Dorsolateral prefrontal cortex (tissue), 122 donors: ENCODE measurements at places on chromosomes 5 and 9. TPM values are rescaled to one million over a fixed set of nuclear protein-coding genes. Genes with fewer than 3 reads are reported as not detected.

ZNF367 gene
- total RNA-seq: 1.5 TPM

CKMT2 gene
- 12.4 TPM for total RNA-seq

IFNA13 gene
- total RNA-seq: not detected

CER1 gene
- total RNA-seq: not detected

MUSK gene
- not detected for total RNA-seq

NUTM2G gene
- total RNA-seq: not detected

GRCh38 chr9:128632066-128632465 lies 24.6 kb downstream of the DYNC2I2 start:
- no peak for DNase-seq

DNA sequence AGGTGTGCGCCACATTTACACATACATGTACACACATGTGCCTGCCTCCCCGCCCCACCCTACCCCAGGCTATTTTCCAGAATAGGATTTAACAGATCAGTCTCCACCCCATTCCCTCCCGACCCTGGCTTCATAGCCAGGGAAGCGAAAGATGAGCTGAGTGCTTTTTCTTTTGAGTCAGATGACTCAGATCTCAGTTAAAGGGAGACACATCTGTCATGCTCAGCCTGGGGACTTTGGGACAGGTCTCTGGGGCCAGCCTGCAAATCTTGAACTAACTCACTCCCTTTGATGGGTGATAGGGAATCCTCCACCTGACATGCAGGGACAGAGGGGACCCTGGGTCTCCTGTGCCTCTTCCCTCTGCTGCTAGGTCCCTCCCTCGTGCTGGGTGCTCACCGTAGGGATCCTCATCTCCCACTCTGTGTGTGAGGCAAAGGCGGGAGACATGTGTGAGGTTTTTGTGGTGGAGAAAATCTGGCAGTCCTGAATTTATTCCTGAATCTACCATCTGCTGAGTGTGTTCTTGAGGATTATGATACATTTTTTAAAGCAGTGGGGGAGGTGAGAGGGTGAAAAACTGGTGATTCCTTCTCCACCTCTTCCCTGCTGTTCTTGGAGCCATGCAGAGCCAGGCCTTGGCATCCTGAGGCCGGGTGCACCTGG lies 37.7 kb downstream of the NEUROG1 start:
- no peak for DNase-seq

GRCh38 chr9:133359399-133360175 lies 3.2 kb downstream of the SURF2 start:
- no peak for DNase-seq

GRCh38 chr5:77015938-77016569 lies 14.2 kb upstream of the AGGF1 start:
- no peak for DNase-seq

- DNase-seq: no peak
These were observed 896 bp downstream of the RIGI start for GRCh38 chr9:32524892-32525708.

DNA sequence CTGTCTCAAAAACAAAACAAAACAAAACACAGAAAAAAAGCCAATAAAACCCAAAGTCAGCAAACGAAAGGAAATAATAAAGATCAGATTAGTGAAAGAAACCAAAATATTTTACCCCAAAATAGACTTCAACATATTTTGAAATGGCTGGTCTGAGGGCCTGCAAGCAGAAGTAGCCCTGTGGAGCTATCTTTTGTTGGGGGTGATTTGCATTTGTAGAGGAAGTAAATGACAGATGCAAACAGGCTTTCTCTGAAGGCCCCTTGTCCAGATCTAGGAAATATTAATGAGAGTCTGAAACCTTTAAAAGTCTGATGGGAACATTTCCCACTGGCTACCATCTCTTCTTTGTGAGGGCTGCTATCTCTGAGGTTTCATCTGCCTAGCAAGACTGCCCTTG lies 74.0 kb downstream of the GCNT4 start:
- no peak for DNase-seq

GRCh38 chr5:14871214-14872069 lies at the start of gene ANKH:
TSS of gene ANKH (minus strand) at chr5:14871778. CDS start at chr5:14871447, 331 bp downstream.
- DNase-seq: peak; percentile 65

DNA sequence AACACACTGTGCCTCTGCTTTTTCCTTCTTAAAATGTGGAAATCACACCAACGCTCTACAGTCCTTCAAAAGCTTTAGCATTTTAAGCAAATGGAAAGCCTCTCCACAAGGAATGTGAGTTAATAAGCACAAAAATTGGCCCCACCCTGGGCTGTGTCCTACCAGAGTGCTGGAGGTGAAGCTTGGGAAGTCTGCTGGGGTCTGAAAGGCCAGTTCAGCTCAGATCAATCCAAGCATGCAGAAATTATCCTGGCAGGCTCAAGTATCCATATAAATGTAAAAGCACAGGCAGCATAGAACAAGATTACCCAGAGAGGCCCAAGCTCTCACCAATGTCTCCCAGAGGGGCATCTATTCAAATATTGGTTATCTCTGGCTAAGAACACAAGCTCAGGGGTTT lies 98.5 kb downstream of the ESM1 start:
- no peak for DNase-seq

DNA sequence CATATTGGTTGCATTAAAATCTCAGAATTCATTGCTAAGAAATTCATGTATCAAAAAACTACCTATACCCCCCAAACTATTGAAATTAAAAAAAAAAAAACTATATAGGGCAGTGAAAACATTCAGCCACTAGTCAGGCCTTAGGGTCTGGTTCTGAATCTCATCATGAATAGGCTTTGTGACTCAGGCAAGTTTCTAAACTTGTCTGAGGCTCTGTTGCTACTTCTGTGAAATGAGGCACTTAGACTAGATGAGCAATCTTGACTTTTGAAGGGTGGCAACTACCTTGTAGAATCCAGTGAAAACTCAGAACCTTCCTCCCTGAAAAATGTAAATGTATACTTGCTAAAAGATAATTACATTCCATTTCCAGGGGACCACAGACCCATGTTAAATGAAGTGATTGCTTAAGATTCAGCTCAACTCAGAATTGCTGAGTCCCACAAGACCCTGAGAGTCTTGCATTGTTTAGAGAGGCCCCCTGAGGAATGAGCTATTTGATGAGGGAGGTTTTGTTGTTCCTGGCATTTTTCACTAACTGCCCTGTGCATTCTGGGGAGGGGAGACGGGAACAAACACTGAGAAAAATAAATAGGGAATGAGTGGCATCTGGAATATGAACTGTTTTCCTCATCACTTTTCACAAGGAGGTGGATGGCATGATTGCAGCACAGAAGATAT lies 29.5 kb downstream of the RAI14 start:
- no peak for DNase-seq

DNA sequence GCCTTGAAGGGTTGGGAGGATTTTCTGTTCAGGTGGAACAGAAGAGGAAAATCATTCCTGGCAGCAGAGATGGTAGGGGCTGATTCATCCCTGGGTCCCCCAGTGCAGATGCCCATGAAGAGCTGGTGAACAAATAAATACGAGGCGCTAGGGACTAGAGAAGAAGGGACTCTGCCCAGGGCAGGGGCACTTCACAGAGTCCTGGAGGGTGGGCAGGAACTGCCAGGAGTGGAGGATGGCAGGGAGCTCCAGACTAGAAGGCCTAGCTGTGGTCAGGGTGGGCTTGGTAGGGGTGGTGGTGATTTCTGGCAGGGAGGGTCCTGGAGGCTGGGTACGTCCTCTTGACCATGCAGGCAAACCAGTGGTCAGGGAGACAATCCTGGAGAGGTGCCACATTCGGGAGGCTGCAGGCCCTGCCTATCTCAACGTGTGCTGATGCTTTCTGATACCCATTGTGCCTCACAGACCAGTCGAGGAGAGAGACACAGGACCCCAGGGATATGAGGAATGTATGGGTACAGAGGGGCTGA lies 69.9 kb downstream of the CRB2 start:
- DNase-seq: no peak

DNA sequence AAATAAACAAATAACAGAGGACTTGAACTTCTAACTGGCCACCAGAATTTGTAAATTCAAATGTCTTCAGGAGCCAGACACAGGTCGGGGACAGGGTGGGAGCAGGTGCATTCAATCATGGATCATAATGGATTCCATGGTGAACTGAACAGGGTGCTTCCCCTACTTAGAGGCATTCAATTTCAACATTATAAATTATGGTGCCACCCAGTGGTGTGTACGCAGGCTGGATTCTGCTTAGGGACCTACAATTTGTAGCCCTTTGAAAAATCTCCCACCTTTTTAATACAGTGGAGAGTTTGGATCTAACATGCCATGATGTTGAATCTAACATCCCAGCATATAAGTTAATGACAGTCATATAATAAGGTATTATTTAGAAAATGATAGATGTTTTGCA lies 22.3 kb downstream of the KLF9 start:
- no peak for DNase-seq

DNA sequence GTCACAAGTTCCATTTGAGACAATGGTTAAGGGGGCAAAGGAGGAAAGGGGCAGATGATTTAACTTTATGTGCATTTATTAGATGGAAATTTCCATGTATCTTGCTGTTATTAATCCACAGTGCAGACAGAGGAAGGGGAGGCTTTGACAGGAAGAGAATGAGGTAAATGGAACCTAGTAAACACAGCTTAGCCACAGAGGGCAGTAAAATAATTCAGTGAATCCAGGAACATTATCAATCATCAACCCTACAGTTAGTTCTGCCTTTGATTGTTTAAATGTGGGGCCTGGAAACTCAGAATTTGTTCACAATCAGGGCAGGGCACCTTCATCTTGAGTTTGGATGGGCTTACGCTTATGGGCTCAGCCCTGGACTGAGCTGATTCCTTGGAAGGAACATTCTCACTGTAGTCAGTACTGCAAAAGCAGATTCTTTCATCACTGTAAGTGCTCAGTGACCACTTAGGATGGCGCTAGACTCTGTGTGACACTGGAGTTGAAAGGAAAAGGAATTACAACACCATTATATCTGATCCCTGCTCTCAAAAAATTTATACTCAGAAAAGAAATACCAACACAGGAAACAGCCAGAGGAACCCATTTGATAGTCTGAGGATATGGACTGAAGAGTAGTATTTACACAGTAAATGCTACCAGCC lies 169.5 kb downstream of the PIK3R1 start:
- no peak for DNase-seq

- no peak for DNase-seq
These were observed 366.5 kb downstream of the CHSY3 start for GRCh38 chr5:130270786-130271185.

DNA sequence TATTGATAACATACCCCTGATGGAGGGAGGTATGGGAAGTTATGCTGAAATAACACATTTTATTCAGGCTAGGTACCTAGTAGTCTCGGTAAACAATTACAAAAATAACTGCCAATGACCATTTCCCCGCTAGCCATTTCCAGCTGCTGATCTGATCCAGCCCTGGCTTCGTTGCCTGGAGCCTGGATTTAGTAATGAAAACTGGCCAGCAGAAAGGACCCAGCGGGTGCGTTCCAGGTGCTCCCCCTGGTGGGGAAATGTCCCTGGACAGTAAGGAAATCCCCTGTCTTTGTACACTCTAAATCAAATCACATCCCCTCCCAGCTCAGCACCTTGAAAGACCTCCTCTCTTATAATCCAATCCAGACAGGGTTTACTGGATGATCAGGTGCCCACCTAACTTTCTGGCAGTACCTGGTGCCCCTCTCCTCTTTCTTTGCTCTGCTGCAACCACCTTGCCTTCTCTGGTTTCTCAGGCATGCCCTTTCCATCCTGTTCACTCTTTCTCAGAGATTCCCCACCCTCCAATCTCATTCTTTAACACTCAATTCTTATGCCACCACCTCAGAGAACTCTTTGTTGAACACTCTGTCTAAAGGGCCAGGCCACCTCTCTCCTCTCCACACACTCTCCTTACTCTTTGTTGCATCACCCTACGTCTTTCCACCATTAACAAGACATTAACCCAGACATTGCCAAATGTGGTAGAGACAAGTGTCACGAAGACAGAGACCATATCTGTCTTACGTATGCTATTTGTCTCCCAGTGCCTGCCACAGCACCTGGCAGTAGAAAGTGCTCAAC lies 50.1 kb upstream of the SMAD5 start:
- peak; percentile 47 for DNase-seq

- no peak for DNase-seq
These were observed 129.5 kb downstream of the RGS3 start for GRCh38 chr9:113592876-113593575.

DNA sequence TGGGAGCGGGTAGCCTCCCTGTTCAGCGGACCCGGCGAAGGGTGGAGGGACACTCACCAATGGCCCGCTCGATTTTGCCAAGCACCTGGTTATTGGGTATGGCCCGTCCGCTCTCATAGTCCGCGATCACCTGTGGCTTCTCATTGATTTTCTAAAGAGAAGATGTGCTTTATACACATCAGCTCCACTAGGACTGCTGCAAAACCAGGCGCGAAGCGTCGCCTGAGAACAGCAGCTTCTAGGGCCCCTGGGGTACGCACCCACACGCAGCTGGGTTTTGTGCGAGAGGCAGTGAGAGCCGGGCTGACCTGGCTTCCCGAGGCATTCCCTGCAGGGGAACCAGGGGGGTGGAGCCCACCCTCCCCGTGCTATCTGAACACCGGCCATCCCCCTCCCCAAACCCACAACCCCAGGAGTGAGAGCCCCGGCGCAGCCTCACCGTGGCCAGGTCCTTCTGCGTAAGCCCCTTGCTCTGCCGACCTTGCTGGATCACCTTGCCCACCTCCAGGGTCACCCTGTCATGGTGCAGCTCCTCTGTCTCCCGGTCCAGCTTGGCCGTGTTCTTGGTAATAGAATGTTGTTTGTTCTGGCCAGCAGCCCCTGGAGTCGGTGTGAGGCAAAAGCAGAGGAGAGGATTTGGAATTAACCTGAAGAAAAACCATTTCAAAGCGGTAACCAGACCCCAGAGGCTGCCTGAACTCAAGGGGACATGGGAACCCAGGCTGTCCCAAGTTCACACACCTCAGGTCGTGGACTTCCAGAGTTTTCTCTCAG lies 3.1 kb downstream of the EDF1 start:
- DNase-seq: no peak

GRCh38 chr9:79184831-79185230 lies 386.9 kb upstream of the TLE4 start:
- no peak for DNase-seq

DNA sequence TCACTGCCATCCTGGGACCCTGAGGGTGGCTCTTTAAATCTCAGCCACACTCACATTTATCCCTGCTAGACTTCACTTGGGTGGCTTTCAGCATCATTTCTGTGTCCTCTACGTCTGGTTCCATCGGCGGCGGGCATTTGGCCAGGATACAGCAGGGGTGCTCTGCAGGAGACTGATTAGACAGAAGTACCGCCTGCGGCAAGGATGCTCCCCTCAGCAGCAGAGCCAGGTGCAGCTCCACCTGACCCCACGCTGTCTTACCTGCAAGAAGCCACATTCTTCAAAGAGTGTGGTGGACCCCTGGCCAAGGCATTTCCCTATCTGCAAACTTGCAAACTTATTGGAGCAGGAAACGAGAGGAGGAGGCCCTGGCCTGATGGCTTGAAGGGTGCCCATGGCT lies 309.8 kb upstream of the IRX4 start:
- no peak for DNase-seq

GRCh38 chr9:130368631-130369103 lies 76.1 kb upstream of the ASS1 start:
- no peak for DNase-seq
